ENCODE measurements at places on chromosomes 5 and 9. TPM values are rescaled to one million over a fixed set of nuclear protein-coding genes. Genes with fewer than 3 reads are reported as not detected.

DNA sequence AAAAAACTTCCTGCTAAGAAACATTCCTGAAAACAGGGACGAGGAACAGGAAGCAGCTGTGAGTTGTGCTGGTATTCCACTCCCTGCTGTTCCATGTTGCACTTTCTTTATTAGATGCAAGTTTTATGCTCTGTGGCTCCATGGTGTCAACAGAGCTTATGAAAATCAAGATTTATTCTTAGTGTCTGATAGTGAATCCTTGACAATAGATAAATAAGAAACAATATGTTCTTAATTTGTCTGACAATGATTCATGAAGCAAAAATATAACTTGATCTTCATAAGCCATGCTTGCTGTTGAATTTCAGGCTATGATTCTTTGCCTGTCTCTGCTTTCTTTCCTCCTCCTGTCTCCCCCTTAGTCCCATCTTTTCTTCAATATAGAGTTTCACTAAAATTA, 119.6 kb downstream of the DROSHA start:
- DNase-seq = no peak

DNA sequence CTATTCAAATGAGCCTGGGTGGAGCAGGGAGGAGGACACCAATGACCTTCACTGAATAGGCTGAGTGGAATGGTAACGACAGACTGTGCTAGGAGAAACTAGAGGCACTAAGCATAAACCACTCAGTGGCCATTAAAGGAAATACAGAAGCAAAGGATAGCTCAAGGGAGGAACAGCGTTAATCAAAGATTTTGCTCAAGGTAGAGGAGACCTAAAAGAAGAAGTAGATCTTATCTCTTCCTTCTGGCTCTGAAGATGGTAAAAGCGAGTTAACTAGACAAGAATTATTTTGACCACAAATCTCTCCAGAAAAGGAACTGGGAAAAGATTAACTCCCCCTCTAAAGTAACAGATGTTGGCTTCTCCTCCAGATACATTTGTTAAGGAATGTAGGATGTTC, 299.6 kb downstream of the EPB41L4A start:
- DNase-seq = no peak

- DNase-seq = no peak
These were observed 10.2 kb downstream of the BTNL8 start for GRCh38 chr5:180908998-180909731.

GRCh38 chr9:129712634-129713401, 40.0 kb downstream of the PTGES start:
- DNase-seq = peak; percentile 21

DNA sequence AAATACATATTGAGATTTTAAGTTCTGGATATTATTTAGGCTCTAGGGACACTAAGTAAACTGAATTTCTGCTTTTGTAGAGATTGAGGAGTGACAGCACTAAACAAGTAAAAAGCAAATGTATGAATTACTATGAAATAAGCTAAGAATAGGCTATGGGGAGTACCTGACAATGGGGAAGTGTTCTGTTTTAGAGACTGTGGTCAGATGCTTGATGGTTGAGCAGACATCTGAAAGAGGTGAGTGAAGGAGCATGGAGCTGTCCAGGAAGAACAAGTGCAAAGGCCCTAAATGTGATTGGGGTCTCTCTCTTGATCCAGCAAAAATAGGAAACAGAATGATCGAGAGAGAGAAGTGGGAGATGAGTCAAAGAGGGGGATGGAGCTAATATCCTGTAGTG, 111.7 kb downstream of the JAKMIP2 start:
- no peak for DNase-seq

- no peak for DNase-seq
These were observed 191.8 kb downstream of the CD180 start for GRCh38 chr5:67004730-67005350.

GRCh38 chr5:91486638-91487037, 103.5 kb upstream of the ARRDC3 start:
- no peak for DNase-seq

SLC6A18 gene
- not detected for total RNA-seq

SLC45A2 gene
- total RNA-seq = not detected

TNC gene
- total RNA-seq = 0.57 TPM

NAA35 gene
- 16.4 TPM for total RNA-seq

Data from Right ventricle myocardium inferior (tissue), 1 donor.